NCI-H1417 (cell line): ENCODE measurements at places on chromosomes 6 and 20.
A peak's percentile ranks its signal among the peaks of the same experiment; 100 is the strongest.

DNA sequence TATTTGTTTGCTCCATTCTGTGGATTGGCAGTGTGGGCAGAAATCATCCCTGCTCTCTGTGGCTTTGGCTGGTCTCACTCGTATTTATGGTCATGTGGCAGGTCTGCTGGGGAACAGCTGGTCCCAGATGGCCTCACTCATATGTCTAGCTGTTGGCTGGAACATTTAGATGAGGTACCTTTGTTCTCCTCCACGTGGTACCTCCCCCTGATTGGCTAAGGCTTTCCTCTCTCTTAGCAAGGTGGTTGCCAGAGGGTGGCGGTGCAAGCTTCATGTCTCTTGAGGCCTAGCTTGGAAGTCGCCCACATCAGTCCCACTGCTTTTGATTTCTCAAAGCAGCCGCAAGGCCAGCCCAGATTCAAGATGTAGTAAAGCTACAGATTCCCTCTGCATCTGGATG lies 348.5 kb upstream of the BTBD3 start:
- DNase-seq: no peak

DNA sequence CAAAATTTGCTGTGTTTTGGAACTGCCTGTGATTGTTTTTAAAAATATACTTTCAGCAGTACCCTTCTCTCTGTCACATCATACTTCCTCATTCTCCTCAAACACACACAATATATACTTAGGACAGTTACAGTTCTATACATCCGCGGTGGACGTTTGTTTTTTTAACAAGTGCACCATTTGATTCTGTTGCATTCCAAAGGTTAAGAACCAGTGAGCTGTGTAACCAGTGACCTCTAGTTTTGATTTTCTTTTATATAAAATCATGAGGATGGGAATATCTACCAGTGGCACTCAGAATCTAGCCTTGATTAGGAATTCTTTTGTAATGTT lies 152.8 kb downstream of the CARMIL1 start:
- no peak for DNase-seq

DNA sequence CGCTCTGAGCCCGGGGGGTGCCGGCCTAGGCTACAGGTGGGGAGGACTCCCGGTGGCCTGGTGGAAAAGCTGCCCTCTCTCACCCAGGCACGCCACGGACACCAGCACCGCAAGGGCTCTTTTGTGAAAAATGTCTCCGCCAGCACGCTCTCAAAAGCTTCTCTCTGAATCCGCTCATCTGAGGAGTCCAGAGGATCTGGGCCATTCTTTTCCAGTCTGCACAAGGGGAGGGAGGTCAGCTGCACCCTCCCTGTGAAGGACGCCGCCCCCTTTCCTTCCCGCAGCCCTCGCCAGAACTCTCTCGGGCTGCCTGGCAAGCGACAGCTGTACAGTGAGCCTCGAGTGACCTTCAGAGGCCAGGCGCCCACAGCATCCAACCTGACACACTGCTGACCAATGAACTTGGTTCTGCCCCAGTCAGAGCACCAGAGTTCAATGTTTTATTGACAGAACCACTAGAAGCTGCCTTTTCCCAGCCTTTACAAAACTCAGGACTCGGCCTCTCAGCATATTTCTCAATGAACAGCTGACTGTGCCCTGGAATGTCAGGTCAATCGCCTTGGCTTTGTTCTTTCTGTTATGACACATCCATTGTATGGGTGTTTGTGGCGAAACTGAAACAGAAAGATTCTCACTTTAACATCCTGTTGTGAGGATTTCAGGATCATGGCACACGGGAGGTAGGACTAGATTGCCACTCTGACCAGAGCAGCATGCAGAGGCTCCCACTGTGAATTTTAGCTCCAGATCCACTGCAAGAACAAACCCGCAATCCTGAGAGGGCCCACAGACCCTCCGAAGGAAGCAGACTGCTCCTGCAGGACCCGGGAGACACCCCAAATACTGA lies 26.7 kb downstream of the SERPINB9 start:
- DNase-seq: peak; percentile 18

GRCh38 chr6:84808491-84809061 lies 44.2 kb upstream of the TBX18 start:
- DNase-seq: no peak

DNA sequence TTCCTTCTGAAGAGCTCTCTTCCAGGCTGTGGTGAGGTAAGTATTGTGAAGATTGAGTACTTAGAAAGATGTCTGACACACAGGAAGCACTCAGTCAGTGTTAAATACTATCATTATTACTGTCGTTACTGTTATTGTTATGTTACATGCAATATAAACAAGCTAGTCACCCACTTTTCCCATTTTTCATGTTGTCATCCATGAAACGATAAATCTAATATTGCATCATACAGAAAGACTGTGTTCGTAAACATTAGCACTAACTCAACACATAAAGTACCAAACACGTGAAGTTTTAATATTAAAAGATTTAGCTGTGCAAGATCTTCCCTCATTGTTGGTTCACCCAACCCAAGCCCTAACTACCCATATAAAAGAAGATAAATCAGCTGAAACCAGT lies 109.2 kb upstream of the NRSN1 start:
- no peak for DNase-seq

DNA sequence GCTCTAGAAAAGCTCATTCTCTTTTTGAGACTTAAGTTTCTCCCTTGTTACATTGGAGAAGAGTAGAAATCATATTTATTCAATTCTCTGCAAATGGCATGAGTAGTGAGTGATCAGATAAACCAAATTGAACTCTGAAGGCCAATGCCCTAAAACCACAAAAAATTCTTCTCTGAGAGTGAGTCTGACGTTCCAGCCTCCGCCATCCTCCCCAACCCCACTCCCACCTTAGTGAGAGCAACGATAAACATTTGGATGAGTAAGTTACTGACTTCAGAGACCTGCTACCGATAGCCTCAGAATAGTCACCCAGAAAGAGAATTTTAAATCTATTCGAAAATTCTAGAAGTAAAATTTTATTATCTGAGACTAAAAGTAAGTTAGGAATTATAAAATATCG lies 94.6 kb downstream of the TFAP2A start:
- DNase-seq: no peak

GRCh38 chr6:86943819-86944407 lies 6.6 kb downstream of the HTR1E start:
- DNase-seq: no peak
